ENCODE measurements at places on chromosomes 2 and 18. TPM values are rescaled to one million over a fixed set of nuclear protein-coding genes. Genes with fewer than 3 reads are reported as not detected.

- no peak for DNase-seq
Observed at GRCh38 chr2:193153576-193153975, 958.8 kb upstream of the TMEFF2 start.

Gene MEIS1
- 22.6 TPM for total RNA-seq

DNA sequence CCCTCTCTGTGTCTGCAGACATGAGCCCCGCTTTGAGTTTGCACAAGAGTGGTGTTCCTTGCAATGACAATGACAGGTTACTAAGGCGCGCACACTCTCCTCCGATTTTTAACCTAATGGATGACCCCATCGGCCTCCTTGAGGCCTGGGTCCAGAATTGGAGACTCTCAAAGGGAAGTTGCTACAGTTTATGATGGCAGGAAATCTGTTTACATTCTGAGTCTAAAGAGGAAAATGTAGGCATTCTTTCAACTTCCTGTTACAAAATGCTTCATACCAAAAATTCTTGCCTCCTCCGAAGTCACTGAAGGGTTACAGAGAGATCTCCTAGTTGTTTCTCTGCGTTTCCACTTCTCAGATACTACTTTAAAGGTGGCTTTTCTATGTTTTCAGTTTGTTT is 225.3 kb upstream of the AGAP1 start:
- DNase-seq, result no peak

DNA sequence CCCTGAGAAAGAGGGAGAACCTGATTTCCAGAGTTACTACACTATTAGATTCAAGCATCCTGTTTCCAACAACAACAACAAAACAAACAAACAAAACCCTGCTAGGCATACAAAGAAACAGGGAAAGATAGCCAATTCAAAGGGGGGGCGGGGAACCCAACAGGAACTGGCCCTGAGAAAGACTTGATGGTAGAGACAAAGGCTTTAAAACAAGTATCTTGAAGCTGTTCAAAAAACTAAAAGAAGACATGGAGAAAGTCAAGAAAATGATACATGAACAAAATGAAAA is 147.1 kb downstream of the THADA start:
- DNase-seq, result no peak

DNA sequence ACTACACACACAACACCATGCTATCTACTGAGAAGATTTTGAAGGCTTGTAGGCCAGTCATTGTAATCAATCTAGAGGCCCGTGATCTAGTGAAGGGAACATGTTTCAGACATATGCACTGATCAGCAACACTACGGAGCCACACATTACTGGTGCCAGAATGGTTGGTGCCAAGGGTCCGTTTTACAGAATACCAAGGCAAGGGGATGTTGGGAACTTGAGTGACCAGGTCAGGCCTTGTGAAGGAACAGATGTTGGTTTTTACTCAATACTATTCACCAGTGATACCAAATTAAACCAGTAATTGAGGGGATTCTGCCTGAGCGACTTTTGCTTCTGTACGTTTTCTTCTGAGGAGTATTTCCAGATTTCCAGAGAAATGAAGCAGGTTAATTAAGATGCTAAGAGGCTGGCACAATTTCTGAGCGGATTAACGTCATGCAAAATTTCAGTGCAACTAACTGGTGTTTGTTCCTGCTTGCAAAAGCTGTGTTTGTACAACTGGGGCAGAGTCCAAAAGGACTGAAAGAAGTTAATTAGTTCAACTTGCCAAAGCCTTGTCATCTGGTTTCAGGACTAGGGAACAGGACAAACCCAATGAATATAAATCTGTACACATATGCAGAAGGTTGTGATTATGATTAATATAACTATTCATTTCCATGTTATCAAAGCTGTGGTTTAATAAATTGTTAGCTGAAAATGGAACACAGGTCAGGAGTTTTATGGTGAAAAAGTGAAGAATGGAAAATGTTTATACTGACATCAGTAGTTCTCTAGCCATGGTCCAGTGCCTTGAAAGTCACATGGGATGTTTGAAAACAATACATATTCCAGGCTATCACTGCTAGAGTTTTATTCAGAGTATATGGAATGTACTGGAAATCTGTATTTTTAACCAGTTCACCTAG is 432.1 kb upstream of the DCC start:
- DNase-seq, result no peak

GRCh38 chr2:100404411-100404810 is 13.1 kb downstream of the CHST10 start:
- DNase-seq, result no peak

- peak; percentile 70 for DNase-seq
Observed at GRCh38 chr2:242011167-242011513, 141.6 kb downstream of the RTP5 start.

- no peak for DNase-seq
Observed at GRCh38 chr2:191690327-191690726, 12.4 kb downstream of the NABP1 start.

DNA sequence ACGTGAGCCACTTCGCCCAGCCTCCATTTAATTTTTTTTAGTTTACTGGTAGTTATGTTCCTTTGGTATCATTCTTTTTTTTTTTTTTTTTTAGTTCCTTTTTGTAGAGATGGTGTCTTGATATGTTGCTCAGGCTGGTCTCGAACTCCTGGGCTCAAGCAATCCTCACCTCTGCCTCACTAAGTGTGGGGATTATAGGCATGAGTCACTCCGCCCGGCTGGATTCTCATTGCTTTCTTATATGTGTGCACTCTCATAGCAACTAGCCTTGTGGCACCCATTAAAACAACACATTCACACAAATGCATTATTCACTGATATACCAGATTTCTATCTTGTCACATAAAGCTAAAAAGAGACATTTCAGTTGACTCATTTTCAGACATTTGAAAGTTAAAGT is 4.2 kb downstream of the TTC27 start:
- no peak for DNase-seq

DNA sequence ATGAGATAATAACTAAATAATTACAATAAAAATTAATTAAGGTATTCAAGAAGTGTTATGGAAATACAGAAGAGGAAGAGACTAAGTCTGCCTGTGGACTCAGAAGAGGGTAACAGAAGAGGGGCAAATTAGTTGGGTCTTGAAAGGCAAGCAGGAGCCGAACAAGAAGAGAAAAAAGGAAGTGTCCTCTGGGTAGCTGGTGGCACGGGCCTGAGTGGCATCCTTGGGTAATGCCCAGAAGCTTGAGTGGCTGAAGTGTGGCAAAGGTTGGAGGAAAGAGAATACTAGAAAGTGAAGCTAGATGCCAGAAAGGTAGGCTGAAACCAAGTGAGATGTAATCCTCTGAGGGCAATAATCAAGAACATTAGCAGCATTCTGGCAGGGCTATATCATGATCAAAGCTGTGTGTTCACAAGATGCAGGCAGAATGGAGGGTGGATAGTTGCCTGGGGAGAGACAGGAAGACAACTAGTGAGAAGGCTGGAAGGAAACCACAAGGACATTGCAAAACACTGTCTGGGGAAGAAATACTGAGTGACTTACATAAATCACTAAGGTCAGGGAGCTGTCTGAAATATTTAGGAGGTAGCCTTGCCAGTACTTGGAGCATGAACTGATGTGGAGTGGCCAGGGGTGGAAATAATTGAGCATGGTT is 16.2 kb downstream of the DOCK10 start:
- DNase-seq, result no peak

DNA sequence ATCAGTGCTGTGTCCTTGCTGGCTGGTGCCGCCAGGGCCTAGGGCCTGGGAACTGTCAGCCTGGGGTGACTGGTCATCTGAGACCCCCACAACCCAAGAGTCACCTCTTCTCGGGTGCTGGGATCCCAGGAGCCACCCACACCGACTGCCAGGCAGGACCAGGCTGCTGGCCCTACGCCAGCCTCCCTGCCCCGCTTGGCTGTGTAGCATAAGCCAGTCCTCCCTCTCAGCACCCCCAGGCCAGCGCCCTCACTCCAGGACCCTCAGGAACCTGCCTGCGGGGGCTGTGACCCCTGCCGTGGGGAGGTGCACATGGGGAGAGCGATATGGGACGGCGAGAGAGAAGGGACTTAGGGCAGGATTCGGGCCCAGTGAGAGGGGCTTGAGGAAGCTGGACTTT is 9.5 kb downstream of the ARHGEF4 start:
- no peak for DNase-seq

DNA sequence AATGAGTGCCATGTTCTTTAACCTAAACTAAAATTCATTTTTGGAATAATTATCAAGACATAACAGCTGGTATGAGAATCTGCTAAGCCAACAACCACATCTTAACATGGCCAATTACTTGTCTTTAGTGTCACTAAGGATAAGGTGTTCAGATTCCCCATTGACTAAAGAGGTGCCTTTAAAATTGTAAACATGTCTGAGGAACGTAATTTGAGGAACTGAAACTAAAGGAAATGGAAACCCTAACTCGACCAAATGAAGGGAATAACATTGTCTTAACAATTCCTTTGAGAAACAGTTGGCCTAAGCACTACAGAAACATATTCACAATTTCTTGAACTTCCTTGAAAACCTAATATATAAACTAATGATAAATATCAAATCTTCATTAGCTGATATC is 355.4 kb upstream of the GULP1 start:
- DNase-seq, result no peak
